ENCODE measurements at places on chromosomes 1 and 21.

DNA sequence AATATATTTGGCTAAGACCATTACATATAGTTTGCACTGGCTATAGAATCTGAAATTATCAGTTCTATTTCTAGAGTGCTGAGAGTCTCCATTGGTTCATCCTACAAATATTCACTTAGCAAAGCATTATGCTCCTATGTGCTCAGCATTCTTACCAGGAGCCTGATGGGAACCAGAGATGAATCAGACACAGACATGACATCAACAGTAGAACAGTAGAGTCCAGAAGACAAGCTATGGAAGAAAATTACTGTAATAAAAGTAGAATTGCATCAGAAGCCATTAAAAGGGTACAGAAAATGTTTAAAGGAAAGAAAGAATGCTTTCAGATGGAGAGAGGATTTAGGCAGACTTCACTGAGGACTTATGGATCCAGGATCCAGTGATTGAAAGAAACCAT lies 271.7 kb upstream of the SNX7 start:
- no peak for DNase-seq

- no peak for DNase-seq
These were observed 47.0 kb downstream of the F5 start for GRCh38 chr1:169538998-169539871.

- no peak for DNase-seq
These were observed 18.8 kb upstream of the SCCPDH start for GRCh38 chr1:246705368-246705767.

- DNase-seq, result no peak
These were observed 29.9 kb downstream of the DHCR24 start for GRCh38 chr1:54857141-54857540.

GRCh38 chr1:206604861-206605260 lies 7.4 kb downstream of the EIF2D start:
- no peak for DNase-seq

Data from effector CD8-positive, alpha-beta T cell (primary cell).